Right lobe of liver (tissue), 6 donors: ENCODE measurements at places on chromosomes 7 and 10. TPM values are rescaled to one million over a fixed set of nuclear protein-coding genes. Genes with fewer than 3 reads are reported as not detected.

The HMX3 gene
- total RNA-seq = not detected

The CRPPA gene
- total RNA-seq = 2.5 TPM

DNA sequence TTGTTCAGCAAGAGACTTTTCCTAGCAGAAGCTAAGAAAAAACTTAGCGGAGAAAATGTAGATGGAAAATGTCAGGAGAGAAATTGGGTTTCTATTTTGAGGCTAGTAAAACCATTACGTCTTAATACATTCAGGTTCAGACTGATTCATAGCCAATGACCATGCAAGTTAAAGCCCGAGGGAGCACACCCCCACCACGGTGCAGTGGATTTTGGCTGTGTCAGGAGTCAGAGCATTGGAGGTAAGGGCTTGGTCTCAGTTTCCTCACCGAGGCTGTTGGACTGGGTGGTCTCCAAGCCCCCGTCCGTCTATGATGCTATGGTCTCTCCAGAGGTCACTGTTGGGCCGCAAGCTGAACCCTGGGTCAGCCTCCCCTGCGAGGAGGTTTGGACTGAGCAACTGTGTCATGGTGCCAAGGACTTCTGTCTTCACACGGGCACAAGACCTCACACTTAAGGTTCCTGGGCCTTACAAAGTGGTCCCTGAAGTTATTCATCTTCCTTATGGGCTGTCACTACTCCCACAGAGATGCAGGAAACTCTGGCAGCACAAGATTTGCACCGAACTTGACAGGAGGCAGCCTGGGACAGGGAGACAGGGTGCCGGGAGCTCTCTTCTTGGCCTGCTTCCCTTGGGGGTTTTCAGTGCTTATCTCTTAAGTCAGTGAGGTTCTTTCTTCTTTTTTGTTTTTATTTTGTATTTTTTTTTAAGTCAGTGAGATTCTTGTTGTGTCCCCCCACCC is 186.8 kb downstream of the PHTF2 start:
- no peaks in the 10 kb centered on the region for H3K36me3 ChIP-seq
- no peaks in the 10 kb centered on the region for H3K4me1 ChIP-seq
- H3K27me3 ChIP-seq = no peaks in the 10 kb centered on the region
- no peak overlapping the region for H3K27ac ChIP-seq
- H3K4me3 ChIP-seq = no peak overlapping the region

GRCh38 chr10:97647556-97647955 is 7.1 kb downstream of the PI4K2A start:
- H3K4me3 ChIP-seq = no peak overlapping the region
- H3K27me3 ChIP-seq = no peaks in the 10 kb centered on the region
- no peak overlapping the region for H3K27ac ChIP-seq
- no peak for DNase-seq
- peaks cover 16% of the 10 kb centered on the region for H3K36me3 ChIP-seq
- H3K4me1 ChIP-seq = no peaks in the 10 kb centered on the region

The RTKN2 gene
- not detected for total RNA-seq

The ADCY1 gene
- total RNA-seq = 17.6 TPM
